Activated naive CD4-positive, alpha-beta T cell treated with anti-CD3 and anti-CD28 coated beads, Interleukin-2, amount 50 U/mL, for 72 hours (primary cell): ENCODE measurements at places on chromosomes 13 and 19. TPM values are rescaled to one million over a fixed set of nuclear protein-coding genes. Genes with fewer than 3 reads are reported as not detected.

DNA sequence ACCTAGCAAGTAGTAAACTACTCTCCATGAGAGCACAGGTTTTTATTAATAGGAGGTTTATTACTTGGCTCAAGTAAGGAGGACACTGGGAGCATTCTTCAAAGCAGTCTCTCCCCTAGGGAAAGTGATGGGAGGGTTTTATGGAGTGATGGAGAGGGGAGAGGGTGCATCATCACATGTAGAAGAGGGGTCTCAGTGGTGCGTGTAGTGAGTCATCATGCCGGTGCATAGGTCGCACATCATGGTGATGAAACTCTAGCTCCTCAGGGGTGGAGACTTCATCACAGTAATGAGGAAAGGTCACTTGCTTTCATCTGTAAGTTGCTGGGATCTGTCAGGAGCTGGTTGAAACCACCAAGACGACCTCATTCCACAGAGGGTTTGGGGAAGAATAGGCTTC is 210.8 kb upstream of the UBL3 start:
- DNase-seq = no peak

- no peak for DNase-seq
Observed at GRCh38 chr19:45087531-45087930, 5.4 kb upstream of the PPP1R37 start.

- no peak for DNase-seq
Observed at GRCh38 chr13:40615619-40616018, 50.8 kb downstream of the FOXO1 start.

- peak; percentile 87 for DNase-seq
Observed at GRCh38 chr19:49672131-49672919, 4.7 kb upstream of the PRMT1 start.

The PEAK3 gene
- not detected for total RNA-seq
